Right ventricle myocardium inferior (tissue), 1 donor: ENCODE measurements at places on chromosomes 4 and X. TPM values are rescaled to one million over a fixed set of nuclear protein-coding genes. Genes with fewer than 3 reads are reported as not detected.

- no peak for DNase-seq
Measured at GRCh38 chrX:65999029-65999562, 40.8 kb downstream of the VSIG4 start.

DNA sequence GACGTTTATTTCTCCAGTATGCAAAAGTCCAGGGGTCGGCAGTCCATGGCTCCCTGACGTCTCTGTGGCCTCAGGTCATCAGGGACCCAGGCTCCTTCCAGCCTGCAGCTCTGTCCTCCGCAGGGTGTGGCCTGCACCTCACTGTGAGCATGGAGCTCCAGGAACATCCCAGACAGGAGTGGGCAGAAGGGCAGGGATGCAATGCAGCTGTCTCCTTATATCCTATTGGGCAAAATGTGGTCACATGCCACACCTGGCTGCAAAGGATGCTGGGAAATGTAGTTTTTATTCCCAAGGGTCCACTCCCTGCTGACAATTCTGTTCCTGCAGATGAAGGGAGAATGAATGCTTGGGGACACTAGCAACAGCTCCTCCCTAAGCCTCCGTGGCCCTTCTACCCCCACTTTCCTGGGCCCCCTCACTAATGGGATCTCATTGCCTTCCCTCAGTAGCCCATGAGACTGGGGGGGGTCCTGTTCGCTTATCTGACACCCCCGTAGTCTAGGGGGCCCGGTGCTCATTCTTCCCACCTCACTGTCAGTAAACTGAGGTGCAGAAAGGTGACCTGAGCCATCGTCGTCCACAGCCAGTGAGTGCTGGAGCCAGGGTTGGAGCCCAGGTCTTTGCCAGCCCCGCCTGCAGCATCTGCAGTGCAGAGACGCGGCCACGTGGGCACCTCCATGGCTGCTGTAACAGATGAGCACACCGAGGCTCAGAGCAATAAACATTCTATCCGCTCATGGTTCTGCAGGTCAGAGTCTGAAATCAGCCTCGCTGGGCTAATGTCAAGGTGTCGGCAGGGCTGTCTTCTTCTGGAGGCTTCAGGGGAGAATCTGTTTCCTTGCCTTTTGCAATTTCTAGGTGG is 5.9 kb upstream of the GRPEL1 start:
- DNase-seq, result no peak

- no peak for DNase-seq
Measured at GRCh38 chr4:111678479-111678878, 466.8 kb upstream of the FAM241A start.

DNA sequence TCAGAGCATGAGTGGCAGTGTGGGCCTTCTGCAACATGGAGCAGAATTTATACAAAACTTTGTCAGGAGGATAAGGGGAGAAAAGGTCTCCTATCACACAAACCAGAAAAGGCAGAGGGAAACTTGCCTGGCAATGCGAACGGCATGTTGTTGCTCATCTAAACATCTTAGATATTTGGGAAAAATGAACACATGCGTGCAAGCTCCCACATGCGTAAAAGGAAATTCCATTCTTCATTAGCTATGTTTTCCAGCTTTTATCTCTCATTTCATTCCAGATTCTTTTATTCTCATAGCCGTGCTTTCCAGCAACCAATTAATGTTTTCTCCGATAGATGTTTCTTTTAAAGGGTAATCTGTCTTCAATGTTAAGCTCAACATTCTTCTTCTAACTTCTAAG is 31.3 kb upstream of the GBA3 start:
- no peak for DNase-seq

GRCh38 chr4:138062929-138063328 is 179.2 kb downstream of the SLC7A11 start:
- no peak for DNase-seq

GRCh38 chr4:177214935-177215334 is 94.7 kb upstream of the NEIL3 start:
- DNase-seq, result no peak

DNA sequence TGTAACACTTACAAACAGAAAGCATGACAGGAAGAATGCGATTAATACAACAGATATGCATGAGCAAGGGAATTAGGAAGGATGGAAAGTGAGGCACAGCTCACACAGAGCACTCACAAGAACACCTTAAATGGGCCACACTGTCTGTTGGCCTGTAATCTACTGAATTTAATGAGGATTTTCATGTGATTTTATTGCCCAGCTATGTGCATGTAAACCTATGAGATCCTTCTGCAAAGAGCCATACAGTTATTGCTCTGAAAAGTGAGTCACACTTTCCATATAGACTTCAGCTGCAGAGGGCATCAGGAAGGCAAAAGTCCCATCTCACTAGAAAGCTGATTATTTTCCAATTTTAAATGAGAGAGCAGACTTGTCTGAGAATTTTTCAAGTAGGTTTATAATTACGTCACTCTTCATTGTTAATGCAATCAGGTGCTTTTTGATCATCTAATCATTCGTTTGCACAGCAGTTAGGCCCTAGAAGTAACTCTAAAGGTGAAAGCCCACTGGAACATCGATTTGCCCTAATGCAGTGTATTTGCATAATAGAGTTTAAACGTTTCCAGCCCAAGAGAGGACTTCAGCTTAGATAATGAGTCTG is 832.7 kb upstream of the INTU start:
- DNase-seq, result no peak

DNA sequence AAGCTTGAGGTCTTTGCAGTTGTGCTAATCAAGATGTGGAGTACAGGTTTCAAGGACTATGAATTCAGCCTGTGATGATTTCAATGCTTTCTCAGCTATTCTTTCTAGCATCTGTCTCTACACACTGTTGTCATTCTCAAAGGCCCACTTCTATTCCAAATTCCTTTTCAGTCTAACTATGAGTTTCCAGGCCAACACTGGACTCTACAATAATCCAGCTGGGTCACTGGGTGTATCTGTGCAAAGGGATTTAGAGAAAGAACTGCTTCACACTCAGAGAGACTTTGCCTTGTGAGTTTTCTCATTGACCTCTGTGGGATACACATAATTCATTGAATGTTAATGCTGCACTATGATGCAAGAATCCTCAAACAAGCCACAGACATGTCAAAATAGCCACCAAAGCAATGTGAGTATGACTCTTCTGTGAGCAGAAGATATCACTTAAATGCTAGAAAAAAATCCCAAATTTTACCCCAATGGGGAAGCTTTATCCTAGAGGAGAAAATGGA is 171.8 kb upstream of the CLNK start:
- no peak for DNase-seq

DNA sequence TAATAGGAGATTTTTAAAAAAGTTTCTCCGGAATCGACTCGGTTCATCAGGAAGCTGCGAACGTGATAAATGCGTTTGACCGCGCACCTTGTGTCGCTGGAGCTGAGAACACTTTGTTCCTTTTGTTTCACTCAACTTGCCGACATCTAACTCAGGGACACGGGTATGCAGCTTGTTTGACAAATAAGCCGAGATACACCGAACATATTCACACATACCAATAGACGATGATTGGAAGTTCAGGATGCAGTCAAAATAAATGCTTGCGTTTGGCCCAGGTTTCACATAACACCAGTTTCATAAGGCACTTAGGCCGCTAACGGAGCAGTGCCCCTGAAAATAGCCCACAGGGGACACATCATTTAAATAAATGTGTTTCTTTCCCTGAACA is 932 bp upstream of the SHISA3 start:
- DNase-seq, result no peak

- no peak for DNase-seq
Measured at GRCh38 chrX:123665197-123665596, 67.7 kb downstream of the THOC2 start.

The PRDM8 gene
- total RNA-seq, result 1.2 TPM

The NOX1 gene
- total RNA-seq, result not detected

The TDO2 gene
- total RNA-seq, result not detected

The IL9R gene
- total RNA-seq, result not detected

The ETDB gene
- not detected for total RNA-seq

The CT45A5 gene
- not detected for total RNA-seq

The FGG gene
- not detected for total RNA-seq

The CFP gene
- 3.7 TPM for total RNA-seq

The GPC3 gene
- 8.5 TPM for total RNA-seq
